ENCODE measurements at places on chromosomes 13 and 19.

DNA sequence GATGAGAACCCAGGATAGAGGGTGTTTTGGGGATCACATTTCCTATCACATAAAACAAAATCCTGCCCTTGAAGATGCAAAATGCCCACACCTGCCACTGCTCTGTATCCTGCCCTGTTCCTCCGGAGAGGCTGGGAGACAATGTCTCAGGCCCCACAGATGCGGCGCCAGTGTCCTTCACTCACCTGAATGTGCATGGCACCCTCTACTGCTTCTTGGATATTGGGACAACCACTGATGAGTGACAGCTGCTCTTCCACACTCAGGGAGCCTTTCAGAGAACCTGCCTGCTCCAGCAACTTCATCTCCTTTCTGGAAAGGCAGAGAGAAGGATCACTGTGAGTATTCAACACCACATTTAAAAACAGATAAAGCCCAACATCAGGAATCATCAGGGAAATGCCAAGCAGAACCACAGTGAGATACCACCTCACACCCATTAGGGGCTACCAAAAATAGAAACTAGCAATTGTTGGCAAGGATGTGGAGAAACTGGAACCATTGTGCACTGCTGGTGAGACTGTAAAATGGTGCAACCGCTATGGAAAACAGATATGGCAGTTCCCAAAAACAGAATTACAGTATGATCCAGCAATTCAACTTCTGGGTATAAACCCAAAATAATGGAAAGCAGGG is 36.4 kb downstream of the CRYL1 start:
- peaks cover 17% of the 10 kb centered on the region for H3K36me3 ChIP-seq
- no peaks in the 10 kb centered on the region for H3K27me3 ChIP-seq
- H3K27ac ChIP-seq = no peak overlapping the region
- no peak overlapping the region for H3K4me3 ChIP-seq

GRCh38 chr13:95573221-95573620 is 20.7 kb downstream of the CLDN10 start:
- no peaks in the 10 kb centered on the region for H3K36me3 ChIP-seq
- H3K27ac ChIP-seq = no peak overlapping the region
- no peaks in the 10 kb centered on the region for H3K4me1 ChIP-seq
- no peaks in the 10 kb centered on the region for H3K27me3 ChIP-seq

- H3K4me3 ChIP-seq = no peak overlapping the region
- no peak overlapping the region for H3K27ac ChIP-seq
- no peaks in the 10 kb centered on the region for H3K27me3 ChIP-seq
- no peaks in the 10 kb centered on the region for H3K4me1 ChIP-seq
Observed at GRCh38 chr19:46295401-46296201, 1.2 kb upstream of the HIF3A start.

GRCh38 chr13:107518292-107518691 is 697.0 kb downstream of the LIG4 start:
- H3K27ac ChIP-seq = no peak overlapping the region
- H3K4me1 ChIP-seq = no peaks in the 10 kb centered on the region
- no peak overlapping the region for H3K4me3 ChIP-seq

- H3K36me3 ChIP-seq = no peaks in the 10 kb centered on the region
- no peaks in the 10 kb centered on the region for H3K4me1 ChIP-seq
- no peak overlapping the region for H3K4me3 ChIP-seq
- no peaks in the 10 kb centered on the region for H3K27me3 ChIP-seq
Observed at GRCh38 chr13:111372651-111373425, 52.4 kb downstream of the TEX29 start.

DNA sequence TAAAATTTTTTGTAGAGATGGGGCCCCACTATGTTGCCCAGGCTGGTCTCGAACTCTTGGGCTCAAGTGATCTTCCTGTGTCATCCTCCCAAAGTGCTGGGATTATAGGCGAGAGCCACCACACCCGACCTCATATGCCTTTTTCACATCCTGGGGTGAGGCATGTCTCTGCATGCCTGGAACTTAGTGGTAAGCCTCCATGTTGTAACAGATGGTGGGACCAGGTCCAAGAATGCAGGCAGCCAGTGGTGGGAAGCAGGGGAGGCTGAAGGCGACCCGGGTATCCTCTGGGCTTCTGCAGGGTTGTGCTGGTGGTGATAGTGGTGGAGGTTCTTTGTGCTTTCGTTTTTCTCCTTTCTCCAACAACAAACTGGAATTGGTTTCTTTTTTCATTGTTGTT is 30.1 kb upstream of the CCDC124 start:
- H3K27ac ChIP-seq = no peak overlapping the region
- no peak overlapping the region for H3K4me3 ChIP-seq
- DNase-seq = no peak
- H3K27me3 ChIP-seq = no peaks in the 10 kb centered on the region

DNA sequence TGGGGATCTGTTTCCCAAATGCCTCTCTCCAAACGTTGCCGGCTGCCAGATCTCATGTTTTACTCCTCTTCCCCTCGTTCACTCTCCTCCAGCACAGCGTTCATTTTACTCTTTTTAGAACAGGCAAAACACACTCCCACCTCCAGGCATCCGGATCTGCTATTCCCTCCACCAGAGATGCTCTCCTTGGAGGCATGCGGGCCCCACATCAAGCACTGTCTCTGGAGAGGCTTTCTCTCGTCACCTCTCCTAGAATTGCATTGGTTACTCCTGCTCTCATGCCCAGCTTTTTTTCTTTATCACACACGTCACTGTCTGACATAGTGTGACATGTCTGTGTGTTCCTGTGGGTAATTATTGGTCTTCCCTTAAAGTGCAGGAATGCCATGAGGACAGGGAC is 20.1 kb upstream of the MYADM start:
- H3K4me1 ChIP-seq = no peaks in the 10 kb centered on the region
- no peak overlapping the region for H3K27ac ChIP-seq

DNA sequence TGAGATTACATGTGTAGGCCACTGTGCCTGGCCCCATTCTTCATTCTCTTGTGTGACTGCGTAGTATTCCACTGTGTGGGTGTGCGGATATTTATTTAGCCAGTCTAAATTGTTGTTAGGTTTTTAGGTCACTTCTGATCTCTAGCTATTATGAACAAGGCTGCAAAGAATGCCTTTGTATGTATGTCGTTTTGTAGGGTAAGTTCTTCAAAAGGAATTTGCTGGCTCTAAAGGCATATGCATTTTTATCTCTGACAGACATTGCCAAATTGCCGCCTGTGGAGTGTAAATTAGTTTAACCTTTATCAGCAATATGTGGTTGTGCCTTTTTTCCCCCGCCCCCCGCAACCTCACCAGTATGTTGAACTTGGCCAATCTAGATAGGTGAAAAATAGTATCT is 30.3 kb upstream of the EHD2 start:
- DNase-seq = no peak
- H3K27ac ChIP-seq = no peak overlapping the region
- no peaks in the 10 kb centered on the region for H3K27me3 ChIP-seq
- H3K4me3 ChIP-seq = no peak overlapping the region
- H3K36me3 ChIP-seq = peaks cover 26% of the 10 kb centered on the region

- peaks cover 18% of the 10 kb centered on the region for H3K4me1 ChIP-seq
- no peaks in the 10 kb centered on the region for H3K27me3 ChIP-seq
- H3K4me3 ChIP-seq = no peak overlapping the region
- no peaks in the 10 kb centered on the region for H3K36me3 ChIP-seq
- peak; percentile 70 for DNase-seq
Observed at GRCh38 chr13:26971990-26972887, 199.4 kb downstream of the USP12 start.

GRCh38 chr13:30796132-30796572 is 60.8 kb downstream of the ALOX5AP start:
- DNase-seq = no peak
- H3K27ac ChIP-seq = no peak overlapping the region
- no peaks in the 10 kb centered on the region for H3K36me3 ChIP-seq
- H3K27me3 ChIP-seq = no peaks in the 10 kb centered on the region

- peaks cover 11% of the 10 kb centered on the region for H3K4me1 ChIP-seq
- no peaks in the 10 kb centered on the region for H3K27me3 ChIP-seq
- no peak for DNase-seq
- no peak overlapping the region for H3K27ac ChIP-seq
- H3K36me3 ChIP-seq = peaks cover 2% of the 10 kb centered on the region
Observed at GRCh38 chr19:39170386-39171231, 26.2 kb upstream of the NCCRP1 start.

GRCh38 chr19:35140962-35141836 is 1.9 kb upstream of the FXYD7 start:
- H3K36me3 ChIP-seq = no peaks in the 10 kb centered on the region
- peaks cover 44% of the 10 kb centered on the region for H3K4me1 ChIP-seq
- H3K27me3 ChIP-seq = no peaks in the 10 kb centered on the region

GRCh38 chr13:71704656-71705055 is 162.3 kb downstream of the DACH1 start:
- H3K36me3 ChIP-seq = no peaks in the 10 kb centered on the region
- no peak overlapping the region for H3K4me3 ChIP-seq
- no peak overlapping the region for H3K27ac ChIP-seq
- H3K27me3 ChIP-seq = no peaks in the 10 kb centered on the region

DNA sequence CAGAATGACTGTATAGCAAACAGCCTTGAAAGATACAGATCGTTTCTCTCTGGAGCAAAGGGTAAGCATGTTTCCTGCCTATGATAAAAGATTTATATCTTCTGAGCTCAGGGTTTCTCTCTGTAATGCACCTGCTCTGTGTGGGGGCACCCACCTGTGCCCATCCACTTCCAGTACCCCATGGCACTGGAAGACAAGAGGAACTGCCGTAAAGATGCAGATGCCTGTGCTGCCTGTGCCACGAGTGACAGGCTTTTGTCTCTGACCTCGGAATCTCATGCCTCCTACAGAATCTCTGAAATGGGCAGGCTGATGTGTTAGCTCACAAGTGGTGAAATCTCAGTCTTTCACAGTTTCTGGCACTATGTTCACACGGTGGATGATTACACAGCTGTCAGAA is 50.3 kb upstream of the ATP11A start:
- H3K36me3 ChIP-seq = no peaks in the 10 kb centered on the region
- H3K4me3 ChIP-seq = no peak overlapping the region
- H3K27ac ChIP-seq = no peak overlapping the region
- no peaks in the 10 kb centered on the region for H3K4me1 ChIP-seq
- H3K27me3 ChIP-seq = no peaks in the 10 kb centered on the region

- H3K27ac ChIP-seq = no peak overlapping the region
- no peak for DNase-seq
- no peaks in the 10 kb centered on the region for H3K27me3 ChIP-seq
- H3K36me3 ChIP-seq = no peaks in the 10 kb centered on the region
- no peaks in the 10 kb centered on the region for H3K4me1 ChIP-seq
Observed at GRCh38 chr19:17883627-17884410, 12.1 kb downstream of the SLC5A5 start.

DNA sequence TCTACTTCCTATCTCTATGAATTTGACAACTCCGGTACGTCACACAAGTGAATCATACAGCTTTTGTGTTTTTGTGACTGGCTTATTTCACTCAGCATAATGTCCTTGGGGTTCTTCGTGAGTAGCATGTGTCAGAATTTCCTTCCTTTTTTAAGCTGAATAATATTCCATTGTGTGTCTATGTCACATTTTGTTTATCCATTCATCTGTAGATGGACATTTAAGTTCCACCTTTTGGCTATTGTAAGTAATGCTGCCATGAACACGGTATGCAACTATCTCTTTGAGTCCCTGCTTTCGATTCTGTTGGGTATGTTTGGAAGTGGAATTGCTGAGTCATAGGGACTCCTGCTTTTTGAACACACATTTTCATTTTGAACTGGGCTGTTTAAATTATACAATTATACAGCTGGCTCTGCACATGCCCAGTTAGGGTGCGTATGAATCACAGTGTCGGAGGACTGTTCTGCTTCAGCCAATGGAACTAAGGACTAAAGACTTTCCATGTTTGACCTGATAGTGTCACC is 43.0 kb upstream of the C13orf42 start:
- H3K27ac ChIP-seq = no peak overlapping the region
- DNase-seq = no peak
- H3K4me1 ChIP-seq = peaks cover 16% of the 10 kb centered on the region
- H3K27me3 ChIP-seq = no peaks in the 10 kb centered on the region
- H3K36me3 ChIP-seq = no peaks in the 10 kb centered on the region

- H3K4me3 ChIP-seq = no peak overlapping the region
- H3K4me1 ChIP-seq = no peaks in the 10 kb centered on the region
- H3K27ac ChIP-seq = no peak overlapping the region
- DNase-seq = no peak
- H3K36me3 ChIP-seq = no peaks in the 10 kb centered on the region
Observed at GRCh38 chr13:75495938-75496337, 14.0 kb upstream of the TBC1D4 start.

GRCh38 chr19:50181121-50181520 is 18.0 kb upstream of the IZUMO2 start:
- H3K36me3 ChIP-seq = no peaks in the 10 kb centered on the region
- H3K4me1 ChIP-seq = no peaks in the 10 kb centered on the region
- no peak overlapping the region for H3K4me3 ChIP-seq
- no peak for DNase-seq
- H3K27me3 ChIP-seq = no peaks in the 10 kb centered on the region

- H3K27me3 ChIP-seq = no peaks in the 10 kb centered on the region
- DNase-seq = peak; percentile 54
- peaks cover 7% of the 10 kb centered on the region for H3K4me1 ChIP-seq
- no peak overlapping the region for H3K4me3 ChIP-seq
Observed at GRCh38 chr19:8615813-8616596, 5.5 kb upstream of the ADAMTS10 start.

DNA sequence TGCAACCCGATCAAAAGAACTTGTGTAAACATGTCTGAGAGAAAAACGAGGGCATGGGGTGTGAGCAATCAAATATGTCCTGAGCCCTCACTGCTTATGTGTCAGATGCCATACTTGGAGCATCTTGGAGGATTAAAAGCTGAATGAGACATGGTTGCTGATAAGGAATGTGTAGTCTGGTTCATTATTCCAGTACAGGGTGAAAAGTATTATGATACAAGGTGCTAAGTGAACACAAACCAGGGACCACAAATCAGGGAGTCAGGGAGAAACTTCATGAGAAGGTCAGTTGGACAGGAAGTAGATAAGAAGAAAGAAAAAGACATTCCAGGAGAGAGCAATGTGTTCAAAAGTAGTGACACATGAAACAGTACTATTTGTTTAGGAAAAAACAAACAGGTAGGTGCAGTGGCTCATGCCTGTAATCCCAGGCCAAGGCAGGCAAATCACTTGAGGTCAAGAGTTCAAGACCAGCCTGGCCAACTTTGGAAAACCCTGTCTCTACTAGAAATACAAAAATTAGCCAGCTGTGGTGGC is 2.0 kb upstream of the RCBTB1 start:
- no peaks in the 10 kb centered on the region for H3K36me3 ChIP-seq
- no peaks in the 10 kb centered on the region for H3K27me3 ChIP-seq

- H3K4me3 ChIP-seq = no peak overlapping the region
- DNase-seq = no peak
- no peaks in the 10 kb centered on the region for H3K27me3 ChIP-seq
- H3K4me1 ChIP-seq = no peaks in the 10 kb centered on the region
Observed at GRCh38 chr19:11279505-11280236, 16.3 kb upstream of the TSPAN16 start.

GRCh38 chr13:83065108-83065507 is 817.2 kb downstream of the SLITRK1 start:
- no peaks in the 10 kb centered on the region for H3K36me3 ChIP-seq
- H3K4me3 ChIP-seq = no peak overlapping the region
- DNase-seq = no peak
- H3K27me3 ChIP-seq = no peaks in the 10 kb centered on the region
- H3K4me1 ChIP-seq = no peaks in the 10 kb centered on the region

All from liver (tissue), 10 donors.